ENCODE measurements at places on chromosomes 16 and 17. TPM values are rescaled to one million over a fixed set of nuclear protein-coding genes. Genes with fewer than 3 reads are reported as not detected.

The PDIA2 gene
- total RNA-seq, result not detected

The TMC5 gene
- total RNA-seq, result 49.3 TPM

The CHP2 gene
- not detected for total RNA-seq

DNA sequence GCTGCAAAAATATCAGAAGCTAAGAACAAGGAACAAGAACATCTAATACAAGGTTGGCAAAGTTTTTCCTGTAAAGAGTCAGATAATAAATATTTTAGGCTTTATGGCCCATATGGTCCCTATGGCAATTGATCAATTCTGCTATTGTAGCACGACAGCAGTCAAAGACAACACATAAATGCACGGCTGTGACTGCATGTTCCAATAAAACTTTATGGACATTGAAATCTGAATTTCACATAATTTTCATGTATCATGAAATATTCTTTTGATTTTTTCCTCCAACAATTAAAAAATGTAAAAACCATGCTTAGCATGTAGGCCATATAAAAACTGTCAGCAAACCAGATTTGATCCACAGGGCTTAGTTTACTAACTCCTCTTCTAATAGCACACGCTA, 10.5 kb upstream of the RNF43 start:
- no peaks in the 10 kb centered on the region for H3K27me3 ChIP-seq
- no peak overlapping the region for H3K4me3 ChIP-seq
- H3K27ac ChIP-seq, result no peak overlapping the region
- H3K4me1 ChIP-seq, result no peaks in the 10 kb centered on the region
- no peak for DNase-seq

DNA sequence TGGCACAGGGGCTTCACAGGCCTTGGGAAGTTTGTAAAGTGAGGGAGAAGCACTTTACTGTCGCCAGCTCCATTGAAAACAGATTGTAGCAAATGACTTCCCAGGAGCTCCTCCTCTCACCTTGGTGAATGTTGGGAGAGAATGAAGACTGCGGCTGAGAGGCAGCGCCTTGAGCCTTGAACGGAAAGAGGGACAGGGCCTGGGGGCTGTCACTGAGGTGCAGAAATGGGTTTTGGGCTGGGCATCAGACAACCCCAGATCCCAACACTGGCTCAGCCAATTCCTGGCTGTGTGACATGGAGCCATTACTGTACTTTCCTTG, 603 bp upstream of the MRTFB start:
- peaks cover 13% of the 10 kb centered on the region for H3K4me1 ChIP-seq
- no peaks in the 10 kb centered on the region for H3K27me3 ChIP-seq
- peak overlapping the region; percentile 86 for H3K4me3 ChIP-seq
- no peaks in the 10 kb centered on the region for H3K36me3 ChIP-seq

GRCh38 chr16:47916266-47916665, 239.5 kb downstream of the ABCC12 start:
- no peak for DNase-seq
- H3K27me3 ChIP-seq, result no peaks in the 10 kb centered on the region
- no peaks in the 10 kb centered on the region for H3K4me1 ChIP-seq
- no peaks in the 10 kb centered on the region for H3K36me3 ChIP-seq
- H3K27ac ChIP-seq, result no peak overlapping the region
- no peak overlapping the region for H3K4me3 ChIP-seq

The CAMKK1 gene
- total RNA-seq, result 4.9 TPM

GRCh38 chr16:57126411-57126810, 34.0 kb downstream of the CPNE2 start:
- no peak for DNase-seq
- peaks cover 21% of the 10 kb centered on the region for H3K4me1 ChIP-seq

DNA sequence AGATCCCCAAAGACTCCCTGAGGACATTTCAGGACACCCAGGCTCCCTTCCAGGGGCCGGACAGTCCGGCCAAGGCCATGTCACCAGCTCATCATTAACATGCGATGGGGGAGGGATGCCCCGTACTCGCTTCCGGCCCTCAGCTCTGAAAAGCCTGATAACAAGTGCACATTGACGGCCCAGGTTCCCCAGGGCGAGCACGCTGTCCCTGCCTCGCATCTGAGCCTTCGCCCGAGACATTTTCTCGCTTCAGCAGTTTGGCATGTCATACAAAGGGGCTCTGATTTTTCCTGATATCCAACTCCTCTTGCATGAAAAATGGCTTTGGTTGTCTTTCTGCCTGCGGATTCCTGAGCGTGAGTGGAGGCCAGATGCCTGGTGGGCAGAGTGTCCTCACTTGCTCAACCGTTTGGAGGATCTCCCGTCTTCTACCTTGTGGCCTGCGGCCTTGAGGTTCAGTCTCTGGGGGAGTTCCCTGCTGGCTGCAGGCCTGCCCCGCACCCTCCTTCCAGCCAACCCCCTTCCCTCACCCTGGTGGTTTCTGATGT, 14.1 kb downstream of the CACNG4 start:
- H3K27ac ChIP-seq, result no peak overlapping the region
- no peaks in the 10 kb centered on the region for H3K4me1 ChIP-seq
- no peaks in the 10 kb centered on the region for H3K36me3 ChIP-seq
- DNase-seq, result no peak

DNA sequence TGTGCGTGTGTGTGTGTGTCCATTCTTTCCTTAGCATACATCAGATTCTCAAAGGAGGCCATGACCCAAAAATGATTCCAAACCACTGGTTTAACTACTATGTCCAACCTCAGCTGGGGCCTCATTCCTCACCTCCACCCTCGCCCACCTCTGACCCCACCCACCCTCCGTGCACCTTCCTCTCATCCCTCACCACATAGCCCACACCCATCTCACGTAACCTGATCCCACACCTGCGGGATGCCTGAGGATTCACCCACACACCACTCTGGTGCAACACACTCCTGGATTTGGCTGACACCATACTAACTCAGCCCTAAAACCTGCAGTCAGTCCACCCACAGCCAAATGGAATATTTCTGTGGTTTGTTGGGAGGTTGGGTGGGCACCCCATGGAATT, 3.3 kb upstream of the CSNK2A2 start:
- H3K36me3 ChIP-seq, result no peaks in the 10 kb centered on the region
- H3K4me3 ChIP-seq, result no peak overlapping the region
- DNase-seq, result no peak
- H3K27ac ChIP-seq, result no peak overlapping the region
- H3K4me1 ChIP-seq, result peaks cover 16% of the 10 kb centered on the region

GRCh38 chr16:12334852-12335251, 358.3 kb downstream of the SNX29 start:
- H3K27ac ChIP-seq, result no peak overlapping the region
- no peaks in the 10 kb centered on the region for H3K36me3 ChIP-seq
- H3K4me3 ChIP-seq, result no peak overlapping the region
- no peaks in the 10 kb centered on the region for H3K27me3 ChIP-seq
- no peak for DNase-seq
- H3K4me1 ChIP-seq, result no peaks in the 10 kb centered on the region

GRCh38 chr16:10988164-10988803, 43.9 kb downstream of the CLEC16A start:
- H3K4me1 ChIP-seq, result no peaks in the 10 kb centered on the region
- no peaks in the 10 kb centered on the region for H3K27me3 ChIP-seq
- H3K4me3 ChIP-seq, result no peak overlapping the region
- peak; percentile 72 for DNase-seq
- H3K36me3 ChIP-seq, result no peaks in the 10 kb centered on the region

DNA sequence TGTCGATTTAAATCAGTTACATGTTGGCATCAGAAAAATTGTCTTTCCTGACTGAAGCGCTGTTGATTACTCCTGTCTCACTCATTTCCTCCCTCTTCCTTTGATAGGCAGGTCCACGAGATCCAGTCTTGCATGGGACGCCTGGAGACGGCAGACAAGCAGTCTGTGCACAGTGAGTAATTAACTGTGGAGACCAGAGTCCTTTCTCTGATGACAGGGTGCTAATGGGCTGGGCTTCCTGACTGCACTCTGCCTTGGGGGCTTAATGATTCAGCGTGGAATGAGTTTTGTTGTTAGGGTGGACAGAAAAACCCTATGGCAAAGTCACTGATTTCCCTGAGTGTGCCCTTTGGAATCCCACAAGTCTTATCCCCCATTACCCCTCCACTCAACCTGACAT, 6.5 kb downstream of the GOSR2 start:
- no peaks in the 10 kb centered on the region for H3K27me3 ChIP-seq
- DNase-seq, result no peak
- no peak overlapping the region for H3K27ac ChIP-seq

- no peak overlapping the region for H3K4me3 ChIP-seq
- peaks cover 5% of the 10 kb centered on the region for H3K4me1 ChIP-seq
- H3K27ac ChIP-seq, result no peak overlapping the region
- H3K27me3 ChIP-seq, result no peaks in the 10 kb centered on the region
- H3K36me3 ChIP-seq, result no peaks in the 10 kb centered on the region
Measured at GRCh38 chr17:4318186-4318585, 48.3 kb downstream of the UBE2G1 start.

DNA sequence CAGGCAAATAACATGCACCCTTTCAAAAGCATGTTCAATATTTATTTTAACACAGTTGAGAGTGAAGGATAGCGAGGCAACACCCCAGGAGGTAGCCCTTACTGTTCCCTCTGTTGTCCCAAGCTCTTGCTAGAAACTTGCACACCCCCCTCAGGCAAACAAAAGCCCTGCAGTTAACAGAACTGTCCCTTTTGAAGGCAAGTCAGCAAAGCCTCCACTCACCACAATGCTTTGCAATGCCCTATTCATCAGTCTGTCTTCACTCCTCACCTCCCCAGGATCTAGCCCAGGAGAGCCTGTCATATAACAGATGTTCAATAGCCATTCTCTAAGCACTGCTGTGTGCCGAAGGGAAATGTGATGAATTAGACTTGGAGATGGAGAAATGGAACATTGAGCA, 3.5 kb upstream of the CNEP1R1 start:
- peaks cover 10% of the 10 kb centered on the region for H3K4me1 ChIP-seq
- no peaks in the 10 kb centered on the region for H3K36me3 ChIP-seq
- H3K27me3 ChIP-seq, result no peaks in the 10 kb centered on the region
- DNase-seq, result no peak
- no peak overlapping the region for H3K4me3 ChIP-seq

- no peaks in the 10 kb centered on the region for H3K27me3 ChIP-seq
- no peak for DNase-seq
- no peak overlapping the region for H3K4me3 ChIP-seq
- H3K27ac ChIP-seq, result no peak overlapping the region
- H3K36me3 ChIP-seq, result no peaks in the 10 kb centered on the region
- peaks cover 24% of the 10 kb centered on the region for H3K4me1 ChIP-seq
Measured at GRCh38 chr17:1593630-1593931, 31.0 kb upstream of the PITPNA start.

The FBXO39 gene
- total RNA-seq, result 0.33 TPM

- no peaks in the 10 kb centered on the region for H3K27me3 ChIP-seq
- no peak overlapping the region for H3K27ac ChIP-seq
- H3K4me3 ChIP-seq, result no peak overlapping the region
- H3K4me1 ChIP-seq, result no peaks in the 10 kb centered on the region
- H3K36me3 ChIP-seq, result peaks cover 18% of the 10 kb centered on the region
- no peak for DNase-seq
Measured at GRCh38 chr16:66618588-66619375, 14.3 kb downstream of the CMTM3 start.

- peak overlapping the region; percentile 21 for H3K27ac ChIP-seq
- H3K4me3 ChIP-seq, result no peak overlapping the region
- H3K4me1 ChIP-seq, result peaks cover 55% of the 10 kb centered on the region
- H3K36me3 ChIP-seq, result no peaks in the 10 kb centered on the region
Measured at GRCh38 chr16:85583491-85584181, 29.5 kb upstream of the GSE1 start.
